Kidney glomerular epithelial cell (primary cell): ENCODE measurements at places on chromosomes 16 and 17.

DNA sequence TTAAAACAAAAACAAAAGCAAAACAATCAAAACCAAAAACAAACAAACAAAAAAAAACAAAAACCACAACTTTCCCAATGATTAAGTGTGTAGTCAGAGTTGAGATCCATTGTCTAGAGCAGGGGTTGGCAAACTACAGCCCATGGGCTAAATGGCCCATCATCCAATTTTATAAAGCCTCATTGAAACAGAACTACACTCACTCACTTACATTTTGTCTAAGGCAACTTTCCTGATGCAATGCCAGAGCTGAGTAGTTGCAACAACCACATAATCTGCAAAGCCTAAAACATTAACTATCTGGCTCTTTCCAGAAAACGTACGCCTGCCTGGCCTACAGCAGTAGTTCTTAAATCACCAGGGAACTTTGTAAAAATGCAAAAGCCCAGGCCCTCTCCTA, 124.1 kb downstream of the SOX9 start:
- DNase-seq: no peak

DNA sequence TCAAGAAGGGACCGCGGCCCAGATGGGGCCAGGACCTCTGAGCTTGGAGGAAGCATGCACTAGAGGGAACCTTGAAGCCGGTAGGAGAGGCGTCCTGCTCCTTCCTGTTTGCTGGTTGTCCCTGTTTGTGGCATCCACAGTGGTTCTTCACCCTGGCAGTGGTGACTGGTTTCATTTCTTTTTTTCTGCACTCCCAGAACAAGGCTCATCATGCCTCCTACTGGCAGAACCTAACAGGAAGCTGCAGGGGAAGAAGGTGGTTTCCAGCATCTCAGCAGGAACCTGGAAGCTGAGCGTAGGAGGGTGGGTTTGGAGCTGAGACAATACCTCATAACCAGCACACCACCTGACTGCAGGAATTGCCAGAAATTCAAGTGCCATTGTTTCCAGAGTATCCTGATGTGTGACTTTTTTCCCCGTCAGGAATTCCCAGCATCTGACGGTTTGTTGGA, 5.8 kb downstream of the TMEM231 start:
- DNase-seq: peak; percentile 43

GRCh38 chr16:78925083-78925767, 675.3 kb downstream of the MAF start:
- no peak for DNase-seq

GRCh38 chr16:67281536-67282446, 2.5 kb downstream of the PLEKHG4 start:
- DNase-seq: no peak

GRCh38 chr17:80523054-80523744, 21.4 kb upstream of the RPTOR start:
- no peak for DNase-seq

GRCh38 chr16:73354434-73354833, 306.5 kb upstream of the ZFHX3 start:
- DNase-seq: no peak

GRCh38 chr17:17236295-17237025, 508 bp downstream of the FLCN start:
- peak; percentile 9 for DNase-seq

GRCh38 chr17:63675607-63676546, 24.0 kb downstream of the LIMD2 start:
- DNase-seq: peak; percentile 68
